Astrocyte of the cerebellum (primary cell): ENCODE measurements at places on chromosomes 1 and 21.

DNA sequence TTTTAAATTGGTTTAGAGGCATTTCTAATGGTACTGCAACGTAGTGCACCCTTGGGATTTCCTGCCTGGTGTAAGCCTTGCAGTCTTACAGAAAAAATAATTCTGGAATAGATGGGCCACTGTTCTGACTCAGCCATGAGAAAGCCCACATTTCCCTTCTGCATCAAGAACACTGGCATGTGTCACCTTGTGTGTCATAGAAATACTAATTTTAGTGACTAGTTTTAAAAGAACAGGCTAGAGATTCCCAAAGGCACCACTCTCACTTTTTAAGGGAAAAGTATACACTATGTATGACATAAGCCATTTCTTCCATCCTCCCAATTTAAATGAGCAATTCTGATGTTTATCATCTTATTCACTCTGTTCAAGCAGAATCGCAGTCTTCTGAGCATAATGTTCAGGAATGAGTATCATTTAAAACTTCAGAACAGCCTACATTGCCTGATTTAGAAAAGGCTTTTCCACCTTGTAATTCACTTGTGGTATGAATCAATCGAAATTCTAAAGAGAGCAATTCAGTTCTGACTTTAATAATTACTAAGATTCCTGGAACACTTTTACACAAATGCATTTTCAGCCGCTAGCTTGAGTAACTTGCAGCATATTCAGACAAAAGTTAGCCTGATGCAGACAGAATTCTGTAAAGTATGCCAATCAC is 18.8 kb downstream of the RGS13 start:
- no peak for DNase-seq

- DNase-seq = no peak
Measured at GRCh38 chr1:218030846-218031245, 254.2 kb upstream of the RRP15 start.

GRCh38 chr1:165895451-165895871 is 68.0 kb downstream of the UCK2 start:
- DNase-seq = no peak

DNA sequence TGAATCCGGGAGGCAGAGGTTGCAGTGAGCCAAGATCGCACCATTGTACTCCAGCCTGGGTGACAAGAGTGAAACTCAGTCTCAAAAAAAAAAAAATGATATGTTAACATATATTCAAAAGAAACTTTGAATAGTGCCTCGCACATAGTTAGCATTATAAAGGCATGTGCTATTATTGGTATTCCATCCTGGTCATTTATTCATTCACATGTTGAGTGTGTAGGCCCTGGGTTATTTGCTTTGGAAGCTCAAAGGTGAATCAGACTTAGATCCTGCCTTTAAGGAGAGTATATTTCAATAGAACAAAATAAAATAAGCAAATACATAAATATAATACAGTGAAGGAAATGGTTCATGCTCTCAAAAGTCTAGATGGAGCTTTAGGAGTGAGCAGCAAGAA is 13.4 kb downstream of the SLC22A15 start:
- no peak for DNase-seq

DNA sequence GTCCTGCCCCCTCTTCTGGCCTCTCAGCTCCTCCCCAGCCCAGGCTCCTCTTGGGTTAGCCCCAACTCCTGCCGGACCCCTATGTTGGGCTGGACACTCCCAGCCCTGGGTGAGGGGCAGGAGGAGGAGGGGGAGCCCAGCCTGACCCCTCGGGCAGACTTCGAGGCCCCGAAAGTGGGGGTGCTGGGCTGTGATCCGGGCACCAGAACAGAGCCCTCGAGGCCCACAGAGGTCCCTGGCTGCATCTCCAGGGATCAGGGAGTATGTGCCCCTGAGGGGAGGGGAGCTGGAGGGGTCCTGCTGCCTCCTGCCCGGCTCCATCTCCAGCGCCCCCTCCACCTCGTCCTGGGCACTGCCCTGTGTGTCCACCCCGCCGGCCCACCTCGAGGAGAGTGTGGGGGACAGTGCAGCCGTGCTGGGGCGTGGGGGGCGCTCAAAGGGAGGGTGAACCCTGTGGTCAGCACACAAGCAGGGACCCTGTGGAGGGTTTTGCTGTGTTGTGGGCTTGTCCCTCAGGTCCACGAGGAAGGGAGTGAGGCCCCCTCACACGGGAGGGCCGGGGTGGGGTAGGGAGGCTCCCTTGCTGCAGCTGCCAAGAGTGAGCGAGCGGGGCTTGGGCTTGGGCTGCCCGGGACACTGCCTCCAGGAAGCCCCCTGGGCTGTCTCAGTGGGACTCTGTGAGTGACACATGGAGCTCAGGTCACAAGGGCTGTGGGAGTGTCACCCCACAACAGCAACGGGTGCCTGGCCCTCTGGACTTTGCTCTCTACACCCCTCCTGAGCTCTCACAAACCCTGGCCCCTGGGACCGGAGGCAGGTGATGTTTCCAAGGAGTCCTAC is 54.4 kb downstream of the COL18A1 start:
- no peak for DNase-seq

GRCh38 chr1:235504122-235504493 is at the start of gene B3GALNT2:
Gene B3GALNT2 (minus strand): TSS chr1:235504452. CDS start chr1:235504252, 200 bp downstream.
- no peak for DNase-seq

GRCh38 chr1:112457241-112457640 is 51.5 kb upstream of the WNT2B start:
- DNase-seq = no peak

DNA sequence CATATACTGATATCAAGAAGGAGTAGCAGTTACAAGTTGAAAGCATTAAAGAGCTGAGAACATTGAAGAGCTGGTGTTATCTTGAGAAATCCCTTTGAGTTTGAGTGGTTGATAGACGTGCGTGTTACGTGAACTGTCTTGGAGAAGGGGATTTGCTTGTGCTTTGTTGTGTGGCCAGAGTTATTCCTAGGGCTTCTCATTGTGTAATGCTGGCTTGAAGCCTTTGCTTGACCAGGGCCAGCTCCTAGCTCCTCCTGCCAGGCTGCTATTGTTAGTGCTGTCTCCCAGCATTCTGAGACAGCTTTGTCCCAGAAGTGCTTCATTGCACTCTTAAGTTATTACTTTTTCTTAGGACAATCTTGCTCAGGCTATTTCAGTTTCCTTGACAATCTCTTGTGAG is 116.2 kb upstream of the KCNK2 start:
- DNase-seq = no peak

DNA sequence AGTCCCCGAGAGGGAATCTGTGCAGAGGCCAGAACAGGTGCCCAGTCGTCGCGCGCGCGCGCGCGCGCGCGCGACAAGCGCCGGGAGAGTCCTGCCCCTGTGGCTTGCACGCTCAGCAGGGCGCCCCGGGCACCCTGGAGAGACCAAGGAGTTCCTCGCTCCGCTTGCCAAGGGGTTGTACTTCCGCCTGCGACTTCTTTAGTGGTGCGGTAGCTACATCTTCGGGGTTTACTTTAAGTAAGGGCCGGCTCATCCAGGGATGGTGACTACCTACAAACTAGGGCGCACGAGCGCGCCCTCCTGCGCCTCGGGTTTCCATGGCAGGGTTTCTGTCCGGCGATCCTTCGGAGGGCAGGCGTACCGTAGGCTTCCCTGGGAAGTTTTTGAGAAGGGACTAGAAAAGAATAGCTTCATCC is 1.4 kb downstream of the LHX4 start:
- no peak for DNase-seq

DNA sequence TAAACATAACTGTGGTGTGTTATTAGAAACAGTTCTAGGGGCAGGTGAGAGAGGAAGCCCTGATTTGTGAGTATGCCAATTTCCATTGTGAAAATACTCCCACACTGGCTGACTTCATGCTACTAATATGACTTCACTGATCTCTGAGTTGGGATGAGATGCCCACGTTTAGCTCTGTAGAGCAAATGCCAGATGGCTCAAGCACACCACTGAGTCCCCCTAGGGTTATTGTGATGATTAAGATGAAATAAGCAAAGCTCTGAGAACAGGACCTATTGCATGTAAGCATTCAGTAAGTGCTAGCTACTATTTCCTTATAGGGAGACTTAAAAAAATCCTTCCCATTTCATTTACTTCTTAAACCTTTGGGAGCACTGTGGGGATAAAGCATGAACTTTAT is 117.6 kb downstream of the CENPF start:
- DNase-seq = no peak

GRCh38 chr1:24727501-24728216 is 17.6 kb upstream of the CLIC4 start:
- DNase-seq = no peak

DNA sequence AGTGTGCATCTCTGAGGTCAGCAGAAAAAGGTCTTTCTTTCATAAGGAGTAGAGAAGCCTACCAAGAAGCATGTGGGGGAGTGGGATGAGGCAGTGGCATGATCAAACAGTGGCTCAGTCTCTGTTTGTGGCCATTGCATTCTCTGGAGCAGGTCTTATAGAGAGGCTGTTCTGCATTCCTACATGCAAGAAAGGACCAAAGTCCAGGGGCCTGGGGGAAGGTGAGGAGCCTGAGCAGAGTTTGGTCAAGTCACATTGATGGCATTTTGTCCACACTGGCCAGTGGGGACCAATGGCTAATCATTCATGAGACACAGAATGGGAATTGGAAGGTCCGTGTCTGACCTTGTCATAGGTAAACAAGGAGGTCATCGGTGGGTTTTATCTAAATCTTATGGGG is 25.4 kb downstream of the MAP10 start:
- no peak for DNase-seq

GRCh38 chr1:44645476-44646244 is 28.6 kb downstream of the TMEM53 start:
- DNase-seq = peak; percentile 20

DNA sequence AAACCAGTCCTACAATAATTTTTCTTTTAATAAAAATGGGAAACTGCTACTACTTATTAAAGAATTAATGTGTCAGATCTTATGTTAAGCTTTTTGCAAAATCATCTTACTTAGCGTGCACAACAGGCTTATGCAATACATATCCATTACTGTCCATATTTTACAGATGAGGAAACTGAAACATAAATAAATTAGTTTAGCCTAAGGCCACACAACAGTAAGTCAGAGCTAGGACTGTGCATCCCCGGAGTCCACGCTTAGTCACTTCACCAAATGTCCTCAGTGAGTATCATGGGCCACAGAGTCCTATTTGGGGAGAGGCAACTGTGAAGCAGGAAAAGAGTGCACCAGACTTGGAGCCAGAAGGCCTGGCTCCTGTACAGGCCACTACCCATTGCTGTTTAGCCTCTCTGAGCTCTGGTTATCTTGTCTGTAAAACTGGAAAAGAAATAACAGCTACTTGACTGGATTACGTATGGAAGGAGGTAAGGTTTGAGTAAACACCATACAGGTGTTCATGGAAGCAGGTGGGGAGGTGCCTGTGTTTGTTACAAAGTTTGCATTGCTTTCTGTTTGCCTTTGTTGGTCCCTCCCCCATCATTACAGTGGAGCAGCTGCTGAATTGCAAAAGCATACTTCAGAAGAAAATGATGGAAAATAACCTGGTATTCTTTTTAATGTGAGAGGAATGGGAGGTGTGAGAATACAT is 192.8 kb downstream of the FCRL5 start:
- no peak for DNase-seq

DNA sequence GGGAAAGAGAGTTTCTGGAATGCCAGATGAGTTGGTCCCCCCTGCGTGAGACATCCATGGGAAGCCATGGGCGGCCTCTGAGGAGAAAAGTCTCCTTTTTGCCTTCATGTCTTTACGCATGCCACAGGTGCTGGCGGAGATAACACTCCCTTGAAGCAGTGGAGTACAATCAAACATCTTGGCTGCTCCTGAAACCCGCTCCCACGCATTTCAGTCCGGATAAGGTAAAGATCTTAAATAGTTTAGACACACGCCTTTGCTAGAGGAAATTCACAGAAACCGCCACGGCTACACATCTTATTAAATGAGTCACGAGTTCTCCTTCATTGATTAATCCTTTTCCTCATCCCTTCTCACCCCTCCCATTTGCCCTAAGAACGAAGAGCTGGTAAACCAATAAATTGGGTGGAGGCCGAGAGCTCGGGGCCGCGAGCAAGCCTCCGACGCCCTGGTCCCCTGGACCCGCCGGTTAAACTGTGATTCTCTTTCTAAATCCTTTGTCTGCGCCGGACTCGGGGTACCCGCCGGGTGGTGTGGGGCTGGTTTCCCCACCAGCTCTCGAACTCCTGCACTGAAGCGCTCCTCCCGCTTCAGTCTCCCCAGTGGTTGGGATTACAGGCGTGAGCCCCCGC is 6.6 kb upstream of the ZNF669 start:
- DNase-seq = no peak

GRCh38 chr1:35808450-35809113 is 766 bp downstream of the AGO4 start:
- no peak for DNase-seq

DNA sequence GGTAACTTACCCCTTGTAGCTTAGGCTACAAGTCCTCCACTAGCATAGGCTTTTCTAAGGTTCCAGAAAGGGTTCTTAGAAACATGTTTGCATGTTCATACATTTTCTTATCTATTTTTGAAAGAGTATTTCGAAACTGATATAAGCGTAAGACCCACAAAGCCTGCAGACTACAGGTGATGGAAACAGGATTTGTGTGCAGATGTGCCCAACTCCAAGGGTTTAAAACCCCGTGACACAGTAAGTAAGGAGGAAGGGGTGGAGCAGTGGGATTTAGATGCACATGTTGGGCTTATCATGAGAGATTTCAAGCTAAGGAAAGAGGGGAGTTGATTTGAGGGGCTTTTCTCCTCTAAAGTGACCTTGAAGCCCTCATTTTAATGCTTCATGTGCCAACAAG is 164.7 kb downstream of the LTN1 start:
- DNase-seq = no peak

- DNase-seq = no peak
Measured at GRCh38 chr1:192453360-192453992, 122.1 kb upstream of the RGS1 start.

DNA sequence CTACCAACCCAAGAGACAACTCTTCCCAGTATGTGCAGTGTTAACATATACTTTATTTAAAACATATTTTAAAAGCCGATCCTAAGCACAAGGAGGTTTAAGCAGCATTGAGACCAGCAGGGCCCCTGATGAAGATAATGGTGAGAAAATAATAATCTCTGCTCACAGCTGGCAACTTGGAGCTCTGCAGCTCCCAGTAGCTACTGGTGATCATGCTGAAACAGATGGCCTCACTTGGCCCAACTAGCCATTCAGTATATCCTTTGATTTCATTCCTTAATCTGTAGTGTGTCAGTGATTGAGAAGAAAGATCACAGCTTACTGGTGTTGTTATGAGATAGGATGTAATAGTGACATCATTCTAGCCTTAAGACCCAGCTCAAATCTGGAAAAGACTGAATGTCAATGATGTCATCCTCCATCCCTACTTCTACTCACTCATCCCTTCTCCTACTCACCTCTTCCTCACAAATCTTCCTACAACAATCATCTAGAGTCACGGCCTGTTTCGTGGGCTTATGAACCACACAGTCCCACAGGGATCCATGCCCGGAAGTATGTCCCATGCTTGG is 817.9 kb downstream of the PLA2G4A start:
- no peak for DNase-seq

DNA sequence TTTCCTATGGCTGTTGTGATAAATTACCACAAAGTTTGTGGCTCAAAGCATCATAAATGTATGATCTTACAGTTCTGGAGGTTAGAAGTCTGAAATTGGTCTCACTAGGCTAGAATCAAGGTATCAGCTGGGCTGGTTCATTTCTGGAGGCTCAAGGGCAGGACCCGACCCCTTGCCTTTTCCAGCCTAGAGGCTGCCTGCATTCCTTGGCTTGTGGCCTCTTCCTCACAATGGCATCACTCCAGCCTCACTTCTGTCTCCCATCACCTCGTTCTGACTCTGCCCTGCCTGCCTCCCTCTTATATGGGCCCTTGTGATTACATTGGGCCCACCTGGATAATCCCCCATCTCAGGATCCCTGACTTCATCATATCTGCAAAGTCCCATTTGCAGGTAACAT is 8.0 kb downstream of the COQ8A start:
- no peak for DNase-seq

- no peak for DNase-seq
Measured at GRCh38 chr1:148355976-148356375, 127.1 kb downstream of the PPIAL4G start.
